ENCODE measurements at places on chromosomes 5 and 9.

DNA sequence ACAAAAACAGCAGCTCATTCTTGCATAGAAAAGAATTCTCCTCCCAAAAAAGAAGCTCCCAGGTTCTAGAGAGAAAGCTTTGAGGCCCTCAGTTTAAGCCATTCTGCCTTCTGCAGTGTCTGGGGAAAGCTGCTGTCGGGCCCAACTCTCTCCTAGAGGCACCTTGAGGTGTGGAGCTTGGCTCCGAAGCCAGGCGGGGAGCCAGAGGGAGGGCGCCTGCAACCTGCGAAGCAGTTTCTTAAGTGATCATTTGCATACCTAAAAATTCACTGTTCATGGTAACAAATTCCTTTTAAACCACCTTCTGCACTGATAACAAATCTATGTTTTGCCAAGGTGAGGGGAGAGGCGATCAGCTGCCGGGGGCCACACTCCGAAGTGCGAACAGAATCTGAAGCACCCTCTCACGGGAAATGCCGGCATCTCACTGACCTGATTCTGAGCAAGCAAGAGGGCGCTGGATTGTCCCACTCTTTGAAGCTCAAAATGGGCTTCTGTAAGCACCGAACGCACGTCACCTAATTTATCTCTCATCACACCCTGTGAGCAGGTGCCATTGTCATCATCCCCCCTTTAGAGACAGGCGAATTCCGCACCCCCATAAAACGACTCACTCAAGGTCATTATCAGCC is 86.1 kb downstream of the GTF3C4 start:
- DNase-seq = no peak

GRCh38 chr9:103533318-103533717 is 538.2 kb downstream of the CYLC2 start:
- DNase-seq = no peak

DNA sequence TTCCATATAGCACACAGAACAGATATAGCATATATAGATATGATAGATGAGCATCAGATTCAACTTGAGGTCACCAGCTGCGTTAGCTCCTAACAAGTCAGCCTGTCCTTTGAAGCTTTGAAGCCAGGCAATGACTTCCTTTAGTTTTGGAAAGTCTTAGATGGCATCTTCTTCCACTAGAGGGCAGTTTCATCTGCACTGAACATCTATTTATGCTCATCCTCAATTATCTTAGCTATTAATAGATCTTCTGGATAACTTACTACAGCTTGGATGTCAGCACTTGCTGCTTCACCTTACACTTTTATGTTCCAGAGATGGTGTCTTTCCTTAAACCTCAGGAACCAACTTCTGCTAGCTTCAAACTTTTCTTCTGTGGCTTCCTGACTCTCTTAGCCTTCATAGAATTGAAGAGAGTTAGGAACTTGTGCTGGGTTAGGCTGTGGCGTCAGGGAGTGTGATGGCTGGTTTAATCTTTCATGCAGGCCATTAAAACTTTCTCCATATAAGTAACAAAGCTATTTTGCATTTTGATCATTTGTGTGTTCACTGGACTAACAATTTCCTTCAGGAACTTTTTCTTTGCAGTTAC is 1401.4 kb downstream of the EFNA5 start:
- no peak for DNase-seq

DNA sequence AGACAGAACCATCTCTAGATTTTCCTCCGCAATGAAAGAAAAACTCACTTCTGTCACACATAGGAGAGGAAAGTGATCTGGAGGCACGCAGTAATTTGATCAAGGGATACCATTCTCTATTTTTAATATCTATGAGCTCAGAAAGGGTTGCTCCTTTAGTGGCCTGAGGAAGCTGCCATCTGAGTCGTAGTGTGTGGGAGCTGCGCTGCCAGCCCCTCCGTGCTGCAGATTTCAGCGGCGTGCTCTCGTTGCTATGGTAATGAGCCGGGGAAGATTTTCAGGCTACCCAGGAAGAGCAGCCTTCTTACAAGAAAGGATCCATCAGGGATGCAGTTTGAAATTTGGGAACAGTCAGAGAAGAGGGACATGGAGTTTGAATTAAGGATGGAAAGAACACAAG is 17.1 kb upstream of the GOLM1 start:
- DNase-seq = no peak

DNA sequence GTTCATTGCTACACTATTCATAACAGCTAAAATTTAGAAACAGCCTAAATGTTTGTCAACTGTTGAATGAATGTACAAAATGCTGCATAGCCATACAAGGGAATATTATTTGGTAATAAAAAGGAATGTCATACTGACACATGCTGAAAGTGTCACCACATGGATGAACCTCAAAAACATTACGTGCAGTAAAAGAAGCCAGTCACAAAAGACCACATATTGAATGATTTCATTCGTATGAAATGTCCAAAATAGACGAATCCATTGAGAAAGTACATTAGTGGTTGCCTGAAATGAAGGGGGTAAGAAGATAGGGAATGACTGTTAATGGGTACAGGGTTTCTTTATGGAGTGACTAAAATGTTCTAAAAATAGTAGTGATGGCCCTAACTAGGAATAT is 11.6 kb upstream of the ECM2 start:
- no peak for DNase-seq

DNA sequence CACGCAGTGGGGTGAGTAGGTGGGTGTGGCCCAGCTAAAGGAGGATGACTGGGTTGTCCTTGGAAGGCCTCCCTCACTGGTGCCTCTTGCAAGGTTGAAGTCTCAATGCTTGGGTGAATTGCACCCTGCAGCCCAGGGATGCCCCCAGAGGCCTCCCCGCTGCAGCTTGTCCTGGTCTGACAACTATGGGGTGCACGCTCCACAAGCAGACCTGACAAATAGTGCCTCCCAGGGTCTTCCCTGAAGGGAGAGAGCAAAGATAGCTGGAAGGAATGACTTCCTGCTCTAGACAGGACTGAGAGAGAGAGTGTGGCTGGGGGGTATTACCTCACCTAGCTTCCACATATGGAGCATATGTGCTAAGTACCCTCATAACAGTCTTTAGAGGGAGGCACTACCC is 1.7 kb downstream of the PSD2 start:
- DNase-seq = no peak

- no peak for DNase-seq
These were observed 31.3 kb downstream of the FYB1 start for GRCh38 chr5:39187831-39188731.

GRCh38 chr9:79945016-79945415 is 373.3 kb downstream of the TLE4 start:
- no peak for DNase-seq

DNA sequence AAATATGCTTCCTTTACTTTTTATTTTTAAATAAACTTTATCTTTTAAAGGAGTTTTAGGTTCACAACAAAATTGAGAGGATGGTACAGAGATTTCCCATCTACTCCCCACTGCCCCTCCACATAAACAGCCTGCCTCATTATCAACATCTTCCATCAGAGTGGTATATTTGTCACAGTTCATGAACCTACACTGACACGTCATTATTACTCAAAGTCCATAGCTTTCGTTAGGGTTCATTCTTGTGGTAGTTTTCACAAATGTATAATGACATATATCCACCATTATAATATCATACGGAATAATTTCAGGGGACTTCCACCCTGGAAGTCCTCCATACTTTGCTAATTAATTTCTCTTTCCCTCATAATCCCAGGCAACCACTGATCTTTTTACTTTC is 204.9 kb downstream of the SMARCA2 start:
- DNase-seq = no peak

DNA sequence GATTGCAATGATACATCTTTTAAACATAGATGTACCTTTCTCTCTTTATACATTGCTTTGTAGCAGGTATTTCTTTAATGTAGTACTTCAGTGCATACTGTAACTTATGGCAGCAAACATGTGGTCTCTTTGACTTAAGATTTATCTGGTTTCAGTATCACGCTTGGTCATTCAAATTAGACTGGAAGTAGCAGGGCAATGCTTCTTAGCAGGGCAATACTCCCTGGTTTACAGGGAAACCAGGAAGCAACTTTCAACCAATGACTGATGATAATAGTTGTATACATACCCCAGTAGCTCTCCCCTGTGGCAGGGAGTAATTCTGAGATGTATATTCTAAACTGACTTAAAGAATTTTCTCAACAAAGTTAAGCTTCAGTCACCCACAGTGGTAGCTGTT is 761.1 kb upstream of the CDH10 start:
- DNase-seq = no peak

Measured in activated CD4-positive, alpha-beta memory T cell treated with anti-CD3 and anti-CD28 coated beads for 36 hours (primary cell).